ENCODE measurements at places on chromosomes 1 and 21.

- DNase-seq, result no peak
Observed at GRCh38 chr1:183578856-183579255, 11.4 kb downstream of the NCF2 start.

GRCh38 chr1:109295712-109296415 lies 10.9 kb downstream of the MYBPHL start:
- DNase-seq, result no peak

DNA sequence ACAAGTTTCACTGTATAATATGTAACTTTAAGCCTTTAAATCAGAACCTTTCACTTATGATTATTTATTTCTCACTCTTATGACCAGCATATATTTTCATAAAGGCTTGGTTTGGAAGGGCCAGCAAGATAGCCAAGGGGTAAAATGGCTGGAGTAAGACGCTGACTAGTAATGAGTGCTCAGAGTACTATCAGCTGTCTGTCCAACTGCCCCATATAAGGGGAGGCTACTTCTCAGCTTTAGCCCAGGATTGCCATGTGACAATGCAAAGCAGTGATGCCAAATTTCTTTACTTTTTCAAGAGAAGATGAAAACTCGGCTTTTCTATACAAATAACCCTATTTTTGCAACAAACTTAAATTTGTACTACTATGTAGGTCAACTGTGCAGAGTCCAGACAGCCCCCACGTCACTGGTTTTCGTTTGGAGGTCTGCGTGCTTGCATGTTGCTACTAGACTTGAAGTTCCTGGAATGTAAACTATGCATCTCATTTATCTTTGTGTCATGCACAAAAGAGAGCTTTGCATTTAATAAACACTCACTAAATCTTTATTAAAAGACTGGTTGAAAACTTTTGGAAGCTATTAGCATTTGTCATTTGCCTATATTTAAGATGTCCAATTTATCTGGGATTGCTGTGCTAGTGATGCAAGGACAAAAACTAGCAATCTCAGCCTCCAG lies 110.4 kb downstream of the TNFSF18 start:
- DNase-seq, result no peak

DNA sequence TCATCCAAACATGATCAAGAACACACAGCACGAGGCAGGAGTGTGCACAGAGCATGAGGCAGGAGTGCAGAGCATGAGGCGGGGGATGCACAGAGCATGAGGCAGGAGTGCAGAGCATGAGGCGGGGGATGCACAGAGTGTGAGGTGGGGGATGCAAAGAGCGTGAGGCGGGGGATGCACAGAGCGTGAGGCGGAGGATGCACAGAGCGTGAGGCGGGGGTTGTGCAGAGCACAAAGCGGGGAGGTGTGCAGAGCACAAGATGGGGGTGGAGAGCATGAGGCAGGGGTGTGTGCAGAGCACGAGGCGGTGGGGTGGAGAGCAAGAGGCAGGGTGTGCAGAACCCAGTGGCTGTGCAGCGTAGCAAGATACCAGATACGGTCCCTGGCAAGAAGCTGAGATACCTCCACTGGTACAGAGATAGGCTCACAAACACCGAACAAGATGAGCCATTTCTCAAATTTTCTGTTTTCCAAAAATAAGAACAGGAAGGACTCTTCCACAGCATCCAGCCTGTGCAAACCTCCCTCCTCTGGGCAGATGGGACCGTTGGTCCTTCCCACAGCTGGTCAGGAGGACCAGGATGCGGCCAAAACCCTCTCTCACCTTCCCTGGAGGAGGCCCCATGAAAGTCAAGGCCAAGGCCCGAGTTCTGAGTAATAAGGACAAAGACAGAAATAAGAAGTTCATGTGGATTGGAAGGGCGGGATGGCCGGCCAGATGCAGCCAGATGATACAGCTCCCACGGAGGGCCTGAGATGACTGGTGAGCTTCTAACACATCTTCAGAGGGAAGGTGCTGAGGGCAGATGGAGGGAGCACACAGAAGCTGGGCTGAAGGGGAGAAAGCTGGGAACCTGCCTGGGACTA lies 12.0 kb downstream of the SPATC1L start:
- DNase-seq, result no peak

- no peak for DNase-seq
Observed at GRCh38 chr1:223175633-223176032, 32.6 kb upstream of the TLR5 start.

DNA sequence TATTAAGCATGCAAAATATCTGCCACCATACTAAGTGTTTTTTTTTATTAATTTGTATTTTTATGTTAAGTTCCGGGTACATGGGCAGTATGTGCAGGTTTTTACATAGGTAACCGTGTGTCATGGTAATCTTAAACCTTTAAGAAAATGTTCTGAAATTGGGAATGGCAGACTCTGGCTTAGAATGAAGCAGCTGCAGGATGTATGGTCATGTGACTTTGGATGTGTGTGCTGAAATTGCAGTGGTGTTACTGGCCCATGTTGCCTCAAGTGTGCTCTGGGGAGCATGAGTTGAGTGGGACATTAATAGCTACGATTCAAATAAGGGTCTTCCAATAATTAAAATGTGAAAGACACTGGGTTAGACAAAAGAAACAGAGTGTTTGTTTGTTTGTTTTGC lies 6.7 kb downstream of the GRIK1 start:
- DNase-seq, result no peak

- DNase-seq, result no peak
Observed at GRCh38 chr1:203638103-203638475, 11.5 kb downstream of the ATP2B4 start.

DNA sequence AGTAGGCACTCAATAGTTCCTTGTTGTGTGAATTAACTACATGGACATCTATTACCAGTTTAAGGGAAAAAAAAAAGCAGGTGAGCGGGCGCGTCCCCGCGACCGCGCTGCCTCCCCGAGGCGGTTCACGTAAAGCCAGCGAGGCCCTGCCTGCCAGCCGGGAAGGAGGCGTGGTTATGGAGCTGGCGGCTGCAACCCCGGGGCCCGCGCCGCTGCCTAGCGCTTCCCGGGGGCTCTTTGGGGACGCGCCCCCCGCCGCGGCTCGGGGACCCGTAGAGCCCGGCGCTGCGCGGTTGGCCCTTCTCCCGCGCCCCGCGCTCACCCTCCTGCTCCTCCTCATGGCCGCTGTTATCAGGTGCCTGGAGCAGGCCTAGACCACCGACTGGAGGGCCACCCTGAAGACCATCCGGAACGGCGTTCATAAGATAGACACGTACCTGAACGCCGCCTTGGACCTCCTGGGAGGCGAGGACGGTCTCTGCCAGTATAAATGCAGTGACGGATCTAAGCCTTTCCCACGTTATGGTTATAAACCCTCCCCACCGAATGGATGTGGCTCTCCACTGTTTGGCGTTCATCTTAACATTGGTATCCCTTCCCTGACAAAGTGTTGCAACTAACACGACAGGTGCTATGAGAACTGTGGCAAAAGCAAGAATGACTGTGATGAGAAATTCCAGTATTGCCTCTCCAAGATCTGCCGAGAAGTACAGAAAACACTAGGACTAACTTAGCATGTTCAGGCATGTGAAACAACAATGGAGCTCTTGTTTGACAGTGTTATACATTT lies 2.6 kb upstream of the CC2D1B start:
- DNase-seq, result peak; percentile 35

- no peak for DNase-seq
Observed at GRCh38 chr1:32142446-32143301, 34.8 kb downstream of the KPNA6 start.

GRCh38 chr1:37035796-37036666 lies 1.7 kb upstream of the GRIK3 start:
- no peak for DNase-seq

- no peak for DNase-seq
Observed at GRCh38 chr1:210232511-210233215, at the start of gene SERTAD4. TSS of gene SERTAD4 (plus strand) at chr1:210232796. CDS start at chr1:210237961, 5,165 bp downstream.

DNA sequence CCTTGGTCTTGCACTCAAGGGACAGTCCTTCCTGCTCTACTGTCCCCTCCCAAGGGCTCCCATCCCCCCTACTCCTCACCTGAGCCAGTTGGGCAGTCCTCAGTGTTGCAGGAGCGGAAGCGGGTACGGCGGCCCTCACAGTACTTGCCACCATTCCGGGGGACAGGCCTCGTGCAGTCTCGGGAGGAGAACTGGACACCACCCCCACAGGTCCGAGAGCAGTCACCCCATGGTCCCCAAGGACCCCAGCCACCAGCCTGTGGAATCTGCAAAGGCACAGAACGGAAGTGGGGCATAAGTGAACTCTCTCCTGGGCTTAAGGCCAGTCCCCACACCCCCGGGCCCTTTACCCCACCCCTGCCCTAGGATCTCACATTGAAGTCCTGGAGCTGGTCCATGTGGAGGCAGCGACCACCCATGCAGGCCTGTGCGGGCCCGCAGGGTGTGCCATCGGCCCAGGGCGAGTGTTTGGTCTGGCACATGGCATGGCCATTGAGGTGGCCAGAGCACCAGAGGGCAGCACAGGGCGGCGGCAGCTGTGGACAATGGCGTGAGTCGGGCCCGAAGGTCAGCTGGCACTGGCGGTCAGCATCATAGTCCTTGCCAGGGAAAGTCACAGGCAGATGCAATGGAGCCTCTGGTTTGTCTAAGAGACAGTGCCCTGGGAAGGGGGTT lies 5.2 kb downstream of the ADAMTS4 start:
- no peak for DNase-seq

GRCh38 chr1:52365071-52365745 lies 797 bp downstream of the CC2D1B start:
- DNase-seq, result no peak

DNA sequence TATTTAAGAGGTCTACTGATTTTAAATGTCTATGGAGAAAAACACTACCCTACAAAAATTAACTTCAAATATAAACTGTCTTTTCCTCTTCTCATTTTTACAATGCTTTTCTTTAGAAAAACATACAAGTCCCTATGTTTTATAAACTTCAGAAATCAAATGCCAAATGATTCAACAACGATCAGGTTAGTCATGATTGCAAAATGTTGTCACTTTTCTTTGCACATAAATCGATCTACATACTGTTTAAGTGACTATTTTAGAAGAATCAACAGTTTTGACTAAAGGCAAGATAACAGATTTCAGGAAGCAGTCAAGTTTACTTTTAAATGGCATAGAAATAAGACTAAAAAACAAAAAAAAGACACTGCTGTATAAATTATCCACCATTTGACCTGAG lies 168.7 kb downstream of the GPATCH2 start:
- DNase-seq, result no peak

Measured in stimulated activated CD8-positive, alpha-beta memory T cell treated with anti-CD3 and anti-CD28 coated beads, Interleukin-2, amount 100 ng/mL, for 48 hours (primary cell).